ENCODE measurements at places on chromosomes 3 and 15.

DNA sequence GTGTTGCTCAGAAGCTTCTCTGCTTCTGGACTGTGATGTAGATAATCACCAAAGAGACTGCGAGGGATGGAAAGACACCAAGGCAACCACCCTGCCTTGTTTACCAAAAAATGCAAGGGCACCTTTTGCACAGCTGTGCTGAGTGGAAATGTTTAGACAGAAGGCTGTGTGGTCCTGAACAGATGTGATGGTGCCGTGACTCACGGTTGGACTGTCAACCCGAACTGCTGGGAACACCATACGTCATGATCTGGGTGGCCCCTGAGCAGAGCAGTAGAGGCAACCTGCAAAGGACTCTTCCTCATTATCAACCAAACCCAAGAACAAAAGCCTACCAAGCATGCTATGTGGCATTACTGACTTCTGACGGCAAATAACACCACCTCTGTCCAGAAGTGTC lies 61.3 kb upstream of the LPP start:
- DNase-seq, result no peak

GRCh38 chr15:35557544-35557943 lies 11.6 kb upstream of the DPH6 start:
- DNase-seq, result no peak

GRCh38 chr15:85878828-85879225 lies 84.1 kb upstream of the KLHL25 start:
- DNase-seq, result no peak

GRCh38 chr15:88498996-88499395 lies 31.5 kb downstream of the MRPS11 start:
- DNase-seq, result no peak

DNA sequence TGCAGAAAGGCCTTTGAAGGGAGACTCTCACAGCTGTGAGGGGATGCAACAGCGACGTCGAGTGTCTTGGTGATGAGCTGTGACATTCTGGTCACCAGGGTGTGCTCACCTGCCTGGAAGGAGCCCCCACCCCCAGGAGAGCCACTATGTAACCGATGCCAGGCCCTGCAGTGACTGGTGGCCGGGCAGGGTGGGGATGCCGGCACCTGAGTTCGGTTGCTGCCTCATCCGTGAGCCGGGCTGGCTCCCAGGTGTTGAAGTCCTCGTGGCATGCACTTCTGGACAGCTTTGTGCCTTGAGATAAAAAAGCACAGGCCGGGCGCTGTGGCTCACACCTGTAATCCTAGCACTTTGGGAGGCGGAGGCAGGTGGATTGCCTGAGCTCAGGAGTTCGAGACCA lies 56.5 kb downstream of the ASB7 start:
- no peak for DNase-seq

DNA sequence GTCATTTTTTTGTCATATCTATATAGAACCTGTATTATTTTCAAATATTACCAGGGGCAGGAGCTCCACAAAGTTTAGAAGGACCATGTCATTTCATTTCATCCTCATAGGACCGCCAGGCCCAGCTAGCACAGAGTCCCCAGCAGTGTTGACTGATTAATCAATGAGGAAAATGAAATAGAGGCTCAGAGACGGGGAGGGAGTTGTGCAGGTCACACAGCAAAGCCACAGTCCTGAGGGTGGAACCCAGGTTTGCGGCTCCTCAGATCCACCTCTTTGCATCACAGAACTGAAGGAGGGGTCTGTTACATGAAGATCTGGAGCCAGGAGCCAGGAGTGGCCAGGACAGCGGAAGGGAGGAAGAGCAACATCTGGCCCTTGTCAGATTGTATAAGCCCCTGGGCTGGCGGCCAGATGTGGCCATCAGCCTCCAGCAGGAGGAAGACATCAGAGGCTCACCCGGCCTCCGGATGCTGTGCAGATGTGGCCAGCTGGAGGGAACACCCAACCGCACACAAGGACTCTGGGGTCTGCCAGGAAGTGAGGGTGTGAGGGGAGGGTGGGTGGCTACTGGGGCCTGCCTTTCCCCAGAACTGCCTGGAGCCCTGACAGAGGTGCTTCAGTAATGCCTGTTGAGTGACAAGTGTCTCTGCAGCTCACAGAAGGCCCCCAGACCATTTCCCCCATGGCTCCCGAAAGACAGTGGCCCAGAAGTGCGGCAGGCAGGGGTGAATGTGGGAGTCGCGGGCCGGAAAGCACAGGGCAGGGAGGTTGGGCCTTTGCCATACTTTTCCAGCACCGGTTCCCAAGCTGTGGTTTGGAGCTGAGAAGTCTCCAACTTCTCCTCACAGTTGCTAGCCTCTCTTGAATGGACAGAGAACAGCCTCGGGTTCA lies 21.3 kb downstream of the EFCC1 start:
- DNase-seq, result no peak

DNA sequence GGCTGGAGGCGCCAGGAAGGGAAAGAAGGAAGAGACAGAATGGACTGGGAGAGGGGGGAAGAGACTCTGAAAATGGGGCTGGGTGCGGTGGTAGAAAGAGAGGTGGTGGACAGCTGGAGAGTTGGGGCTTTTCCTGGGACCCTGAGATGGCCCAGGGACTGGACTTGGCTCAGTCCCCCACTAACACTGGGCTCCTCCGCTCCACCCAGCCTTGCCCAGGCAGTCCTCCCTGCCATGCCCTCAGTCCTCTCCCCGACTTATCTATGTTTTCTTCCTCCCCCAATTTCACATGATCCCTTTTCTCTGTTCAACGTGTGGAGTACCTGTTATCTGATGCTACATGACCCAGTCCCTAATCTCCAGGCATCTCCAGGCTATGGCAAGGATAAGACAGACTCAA lies 6.3 kb upstream of the HCN4 start:
- DNase-seq, result no peak

GRCh38 chr3:12751571-12751970 lies 7.5 kb downstream of the TMEM40 start:
- DNase-seq, result no peak

- no peak for DNase-seq
Measured at GRCh38 chr3:4493941-4494894, 1.1 kb downstream of the ITPR1 start.

GRCh38 chr3:31382856-31383255 lies 149.9 kb upstream of the STT3B start:
- no peak for DNase-seq

- peak; percentile 48 for DNase-seq
Measured at GRCh38 chr15:41811432-41812195, 16.3 kb upstream of the JMJD7 start.

GRCh38 chr15:39468828-39469227 lies 112.1 kb upstream of the THBS1 start:
- no peak for DNase-seq

GRCh38 chr3:3951501-3951900 lies 152.3 kb downstream of the LRRN1 start:
- no peak for DNase-seq

DNA sequence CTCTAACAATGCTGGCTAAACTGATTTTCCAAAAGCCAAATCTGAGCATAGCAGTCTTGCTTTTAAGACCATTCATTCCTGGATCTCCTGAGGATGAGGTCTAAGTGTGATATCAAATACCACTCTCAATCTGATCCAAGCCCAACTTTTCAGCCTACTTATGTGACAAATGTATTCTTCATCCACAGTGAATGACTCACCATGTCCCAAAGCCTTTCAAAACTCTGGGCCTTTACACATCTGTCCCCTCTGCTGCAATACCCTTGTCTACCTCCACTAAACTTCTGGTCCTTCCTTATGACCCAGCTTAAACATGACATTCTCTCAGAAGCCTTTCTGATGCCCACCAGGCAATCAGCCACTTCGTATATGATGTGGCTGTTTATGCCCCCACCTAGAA lies 4.6 kb downstream of the ANAPC13 start:
- no peak for DNase-seq

- DNase-seq, result no peak
Measured at GRCh38 chr3:61149236-61149635, 102.0 kb downstream of the FHIT start.

DNA sequence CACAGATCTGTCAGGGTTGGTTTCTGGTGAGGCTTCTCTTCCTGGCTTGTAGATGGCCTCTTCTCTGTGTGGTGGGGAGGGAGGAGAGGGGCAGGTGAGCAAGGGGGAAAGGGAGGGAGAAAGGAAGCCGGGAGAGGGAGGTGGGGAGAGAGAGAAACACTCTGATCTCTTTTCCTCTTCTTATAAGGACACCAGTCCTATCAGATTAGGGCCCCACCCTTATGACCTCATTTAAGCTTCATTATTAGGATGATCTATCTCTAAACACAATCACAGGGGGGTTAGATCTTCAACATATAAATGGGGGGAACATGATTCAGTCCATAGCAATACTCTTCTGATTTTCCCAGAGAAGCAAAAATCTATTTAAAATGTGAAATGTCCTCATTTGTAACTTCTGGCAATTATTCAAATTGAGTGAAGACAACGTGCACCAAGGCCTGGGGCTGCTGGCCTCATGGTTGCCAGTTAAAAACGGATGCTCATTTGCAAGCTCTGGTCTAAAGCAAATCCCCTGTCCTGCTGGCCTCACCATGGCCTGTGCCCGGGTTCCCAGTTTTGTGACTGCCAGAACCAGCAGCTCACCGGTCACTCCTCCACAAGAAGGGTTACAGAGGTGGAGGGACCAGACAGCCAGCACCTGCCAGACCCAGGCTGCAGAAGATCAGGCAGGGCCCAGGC lies 8.3 kb downstream of the POMGNT2 start:
- no peak for DNase-seq

DNA sequence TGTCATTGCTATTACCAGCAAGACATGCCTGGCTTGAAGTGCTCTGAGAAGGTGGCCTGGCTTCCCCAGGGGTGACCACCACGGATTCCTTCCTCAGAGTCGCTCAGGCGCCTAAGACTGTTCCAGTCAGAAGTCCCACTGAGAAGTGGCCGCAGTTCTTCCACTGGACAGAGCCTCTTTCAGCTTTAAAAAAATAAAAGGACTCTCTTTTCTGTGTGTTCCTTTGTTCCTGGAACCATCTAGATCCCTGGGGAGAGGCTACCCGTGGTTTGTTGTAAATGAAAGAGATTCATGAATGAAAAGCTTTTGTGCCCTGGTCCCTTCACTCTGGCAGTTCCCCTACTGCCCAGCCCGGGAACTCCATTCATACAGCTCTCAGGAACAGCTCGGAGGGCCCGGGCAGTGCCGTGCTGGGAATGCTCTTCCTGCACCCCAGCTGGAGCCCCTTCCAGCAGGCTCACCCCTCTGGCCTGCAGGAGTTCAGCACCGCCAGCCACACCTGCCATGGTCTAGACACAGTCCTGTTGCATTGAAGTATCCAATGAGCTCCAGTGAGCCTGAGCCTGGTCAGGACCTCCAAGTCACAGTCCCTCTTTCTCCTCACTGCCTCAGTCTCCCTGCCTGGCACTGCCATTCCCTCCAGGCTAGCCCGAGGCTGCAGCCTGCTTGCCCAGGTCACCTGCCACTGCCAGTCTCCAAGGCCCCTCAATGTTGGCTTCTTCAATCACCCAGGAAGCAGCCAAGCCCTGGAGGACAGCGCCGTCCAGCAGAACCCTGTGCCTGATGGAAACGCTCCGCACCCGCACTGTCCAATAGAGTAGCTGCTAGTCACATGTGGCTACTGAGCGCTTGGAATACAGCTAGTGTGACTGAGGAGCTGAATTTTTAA lies 75.4 kb downstream of the XXYLT1 start:
- peak; percentile 38 for DNase-seq

- DNase-seq, result no peak
Measured at GRCh38 chr15:88605189-88606069, 15.7 kb upstream of the AEN start.

DNA sequence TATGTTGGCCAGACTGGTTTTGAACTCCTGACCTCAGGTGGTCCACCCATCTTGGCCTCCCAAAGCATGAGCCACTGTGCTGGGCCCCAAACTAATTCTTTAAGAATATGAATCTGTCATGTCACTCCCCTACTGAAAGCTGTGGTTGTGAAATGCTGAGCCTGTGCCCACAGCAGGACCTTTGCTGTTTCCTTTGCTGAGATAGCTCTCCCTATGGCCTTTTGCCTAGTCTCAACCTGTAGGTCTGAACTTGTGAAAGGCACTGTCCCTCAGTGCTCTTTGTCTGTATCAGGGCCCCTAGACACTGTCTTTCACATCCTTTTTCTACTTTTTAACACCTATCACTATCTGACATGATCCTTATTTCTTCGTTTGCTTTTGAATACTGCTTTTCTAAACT lies 62.7 kb upstream of the CCR4 start:
- DNase-seq, result no peak

GRCh38 chr3:112470788-112471187 lies 28.5 kb downstream of the BTLA start:
- no peak for DNase-seq

- no peak for DNase-seq
Measured at GRCh38 chr15:95693917-95694316, 636.6 kb upstream of the NR2F2 start.

GRCh38 chr15:83515164-83515563 lies 68.0 kb downstream of the SH3GL3 start:
- no peak for DNase-seq

DNA sequence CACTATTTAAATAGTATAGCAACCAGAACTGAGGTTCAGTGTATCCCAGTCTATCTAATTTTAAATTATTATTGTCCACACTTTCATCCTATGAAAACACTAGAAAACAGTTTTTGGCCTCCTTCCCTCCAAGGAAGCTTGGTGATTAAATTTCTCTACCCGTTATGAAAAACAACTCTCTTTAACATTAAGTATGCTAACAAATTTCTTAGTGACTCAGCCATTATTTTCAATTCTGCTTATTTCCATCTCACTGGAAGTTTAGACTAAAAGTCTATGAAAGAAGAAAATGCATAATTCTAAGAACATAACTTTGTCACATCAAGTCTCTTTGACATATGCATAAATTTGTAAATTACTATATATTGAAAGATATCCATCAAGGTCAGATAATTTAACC lies 185.2 kb downstream of the NSUN3 start:
- no peak for DNase-seq

- DNase-seq, result no peak
Measured at GRCh38 chr3:14948609-14949038, 1.2 kb downstream of the NR2C2 start.

GRCh38 chr3:36957862-36958686 lies 13.2 kb upstream of the TRANK1 start:
- DNase-seq, result no peak

DNA sequence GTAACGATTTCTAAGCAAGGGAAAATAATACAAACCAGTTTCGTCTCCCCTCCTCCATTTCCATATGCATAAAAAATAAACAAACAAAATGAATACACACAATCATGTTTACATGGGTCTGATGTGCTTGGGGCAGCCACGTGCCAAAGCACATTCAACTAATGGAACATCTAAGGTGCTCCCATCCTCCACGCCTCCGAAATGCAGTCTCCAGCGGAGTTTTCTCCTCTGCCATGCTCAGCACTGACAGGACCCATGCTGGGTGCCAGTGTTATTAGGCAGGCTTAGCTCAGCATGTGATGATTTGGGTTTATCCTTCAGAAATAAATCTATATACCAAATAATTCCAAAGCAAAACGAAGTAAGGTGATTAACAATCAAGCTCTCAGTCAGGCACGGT lies 337.3 kb upstream of the ATP10A start:
- DNase-seq, result no peak
